Thoracic aorta (tissue), 2 donors: ENCODE measurements at places on chromosomes 16 and 17. TPM values are rescaled to one million over a fixed set of nuclear protein-coding genes. Genes with fewer than 3 reads are reported as not detected.

The SKAP1 gene
- total RNA-seq: not detected

The CEP131 gene
- 5.8 TPM for total RNA-seq

The MYH1 gene
- total RNA-seq: not detected

The DBNDD1 gene
- 19.9 TPM for total RNA-seq

The KRT222 gene
- total RNA-seq: 0.63 TPM

The NUP93 gene
- 38.7 TPM for total RNA-seq

The CD300LB gene
- total RNA-seq: 0.81 TPM

The ABCA10 gene
- total RNA-seq: 4.5 TPM

The AGRP gene
- not detected for total RNA-seq

The KCNJ12 gene
- 0.81 TPM for total RNA-seq

The ENPP7 gene
- total RNA-seq: not detected

The CRISPLD2 gene
- 116 TPM for total RNA-seq

The CBFA2T3 gene
- total RNA-seq: 3.9 TPM

The CORO6 gene
- total RNA-seq: 55.0 TPM

The ATXN7L3 gene
- total RNA-seq: 46.5 TPM

The ASIC2 gene
- 1.1 TPM for total RNA-seq

The ESRP2 gene
- 9.1 TPM for total RNA-seq

The MMP2 gene
- 249 TPM for total RNA-seq

The PLA2G10 gene
- total RNA-seq: not detected

The BCAS3 gene
- total RNA-seq: 35.1 TPM

The WDR81 gene
- total RNA-seq: 32.7 TPM

The TP53TG3 gene
- not detected for total RNA-seq

The SALL1 gene
- total RNA-seq: not detected

The ANKS4B gene
- not detected for total RNA-seq

The CDYL2 gene
- 4.6 TPM for total RNA-seq

The SHCBP1 gene
- total RNA-seq: 0.49 TPM

The SENP3 gene
- total RNA-seq: 80.7 TPM

The RUNDC3A gene
- 0.81 TPM for total RNA-seq

The MEIOB gene
- total RNA-seq: not detected

The SOX9 gene
- 1.2 TPM for total RNA-seq

The CDR2L gene
- total RNA-seq: 29.8 TPM

The NDUFAB1 gene
- total RNA-seq: 63.1 TPM

The ABCA8 gene
- 42.0 TPM for total RNA-seq

The PABPN1L gene
- total RNA-seq: not detected

The CD19 gene
- not detected for total RNA-seq

The CLEC3A gene
- total RNA-seq: not detected

The CDRT15L2 gene
- not detected for total RNA-seq
